ENCODE measurements at places on chromosomes 12 and 14.

- DNase-seq: no peak
Measured at GRCh38 chr14:40003773-40004172, 571.5 kb upstream of the FBXO33 start.

DNA sequence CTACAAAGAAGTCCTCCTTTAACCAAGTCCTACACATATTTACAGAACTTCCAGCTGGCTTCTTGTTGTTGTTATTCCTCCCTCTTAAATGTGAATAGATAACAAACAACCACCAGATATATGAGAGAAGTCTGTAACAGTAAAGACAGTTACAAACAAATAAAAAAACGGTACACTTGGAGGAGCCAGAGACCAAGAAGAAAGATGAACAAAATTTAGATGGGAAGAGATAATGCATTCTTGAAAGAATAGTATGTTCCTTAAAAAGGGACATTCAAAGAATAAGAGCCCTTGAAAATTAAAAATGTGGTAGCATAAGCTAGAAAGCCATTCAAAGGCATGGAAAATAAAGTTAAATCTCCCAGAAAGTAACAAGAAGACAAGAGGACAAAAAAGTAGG is 25.9 kb downstream of the SLCO1A2 start:
- DNase-seq: no peak

GRCh38 chr14:87323191-87323590 is 669.8 kb downstream of the GALC start:
- no peak for DNase-seq

GRCh38 chr14:99042381-99043266 is 229.4 kb downstream of the BCL11B start:
- DNase-seq: no peak

- DNase-seq: no peak
Measured at GRCh38 chr12:545835-546234, 86.1 kb downstream of the B4GALNT3 start.

- DNase-seq: no peak
Measured at GRCh38 chr12:53131844-53132243, 28.6 kb downstream of the SOAT2 start.

DNA sequence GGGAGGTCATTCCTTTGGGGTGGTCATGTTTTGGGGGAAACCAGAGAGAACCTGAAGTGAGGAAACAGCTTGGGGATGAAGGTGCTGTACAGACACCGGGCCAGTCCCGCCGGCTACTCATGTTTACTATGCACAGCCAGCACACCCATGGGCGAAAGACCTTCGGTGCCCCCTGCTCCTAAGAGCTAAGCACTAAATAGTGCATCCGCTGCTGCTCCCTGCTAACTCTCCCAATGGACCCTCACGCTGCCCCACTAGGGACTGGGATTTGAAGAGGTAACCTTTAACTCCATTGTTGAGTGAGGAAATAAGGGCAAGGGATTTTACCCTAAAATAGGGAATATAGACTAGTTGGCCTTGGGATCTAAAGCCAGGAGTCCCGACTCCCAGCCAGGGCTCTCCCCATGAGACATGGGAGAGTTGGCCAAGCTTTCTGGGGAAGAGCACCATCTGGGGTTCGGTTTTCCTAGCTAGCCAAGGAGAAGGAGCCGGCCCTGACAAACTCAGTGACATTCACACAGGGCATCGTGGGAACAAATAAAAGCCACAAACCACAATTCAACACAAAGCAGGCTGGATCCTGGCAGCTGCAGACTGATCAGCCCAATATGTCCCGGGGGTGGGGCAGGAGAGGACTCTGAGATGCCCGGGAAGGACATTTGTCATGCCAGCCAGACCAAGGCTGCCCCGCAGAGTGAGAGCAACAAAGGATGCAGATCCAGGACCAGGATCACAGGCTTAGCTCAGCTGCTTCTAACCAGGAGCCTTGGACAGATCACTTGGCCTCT is 91.7 kb downstream of the SINHCAF start:
- DNase-seq: no peak

- no peak for DNase-seq
Measured at GRCh38 chr12:12481631-12482030, 81.0 kb downstream of the DUSP16 start.

DNA sequence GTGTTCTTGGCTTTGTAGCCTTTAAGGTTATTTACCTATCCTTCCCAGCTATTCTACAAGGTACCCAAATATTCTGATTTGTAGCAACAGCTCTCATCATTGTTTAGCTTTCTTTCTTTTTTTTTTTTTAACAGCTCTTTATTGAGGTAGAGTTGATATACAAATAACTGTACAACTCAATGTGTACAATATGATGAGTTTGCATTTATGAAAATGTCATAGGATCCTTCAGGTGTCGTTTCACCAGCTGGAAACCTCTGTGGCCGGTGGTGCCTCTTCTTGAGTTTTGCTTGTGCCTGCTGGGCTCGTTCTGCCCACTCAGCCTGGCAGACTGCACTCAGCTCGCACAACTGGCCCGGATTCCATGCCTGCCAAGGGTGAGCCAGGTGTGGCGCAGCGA is 26.9 kb upstream of the TBPL2 start:
- no peak for DNase-seq

DNA sequence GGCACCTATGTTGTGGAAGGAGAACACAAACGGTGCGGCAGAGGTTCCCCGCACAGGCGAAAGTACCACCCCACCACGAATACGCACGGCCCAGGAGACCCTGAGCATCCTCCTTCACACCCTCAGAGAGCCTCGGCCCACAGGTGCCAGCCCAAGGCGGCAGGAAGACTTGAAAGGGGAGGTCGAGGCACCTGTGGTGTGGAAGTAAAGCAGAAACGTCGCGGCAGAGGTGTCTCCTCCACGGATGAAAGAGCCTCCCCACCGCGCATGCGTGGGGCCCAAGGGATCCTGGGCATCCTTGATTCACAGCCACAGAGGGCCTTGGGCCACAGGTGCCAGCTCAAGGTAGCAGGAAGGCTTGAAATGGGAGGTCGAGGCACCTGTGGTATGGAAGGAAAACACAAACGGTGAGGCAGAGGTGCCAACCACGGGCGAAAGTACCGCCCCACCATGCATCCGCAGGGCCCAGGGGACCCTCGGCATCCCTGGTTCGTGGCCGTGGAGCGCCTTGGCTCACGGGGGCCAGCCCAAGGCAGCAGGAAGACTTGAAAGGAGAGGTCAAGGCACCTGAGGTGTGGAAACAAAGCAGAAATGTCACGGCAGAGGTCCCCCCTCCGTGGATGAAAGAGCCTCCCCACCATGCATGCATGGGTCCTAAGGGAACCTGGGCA is 380.1 kb downstream of the ALG10 start:
- no peak for DNase-seq

DNA sequence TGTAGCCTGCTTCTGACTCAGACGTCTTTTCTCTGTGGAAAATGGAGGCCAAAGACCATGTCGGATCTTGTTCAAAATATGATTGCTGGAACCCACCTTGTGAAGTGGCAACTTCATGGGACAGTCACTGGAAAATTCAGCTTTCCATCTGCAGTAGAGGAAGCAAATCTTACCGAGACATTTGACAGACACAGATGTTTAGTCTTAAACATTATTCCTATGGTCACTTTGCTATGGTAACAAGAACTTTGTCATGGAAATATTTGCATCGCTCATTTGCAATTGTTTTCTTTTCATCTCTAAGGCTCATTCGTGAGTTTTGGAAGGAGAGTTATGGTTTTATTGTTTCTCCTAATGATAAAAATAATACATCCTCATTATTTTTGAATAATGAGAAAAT is 98.3 kb upstream of the HIF1A start:
- no peak for DNase-seq

- DNase-seq: peak; percentile 32
Measured at GRCh38 chr14:24310646-24311604, at the start of gene LTB4R. LTB4R (plus strand) TSS chr14:24311502; CDS start chr14:24315652, 4,150 bp downstream.

DNA sequence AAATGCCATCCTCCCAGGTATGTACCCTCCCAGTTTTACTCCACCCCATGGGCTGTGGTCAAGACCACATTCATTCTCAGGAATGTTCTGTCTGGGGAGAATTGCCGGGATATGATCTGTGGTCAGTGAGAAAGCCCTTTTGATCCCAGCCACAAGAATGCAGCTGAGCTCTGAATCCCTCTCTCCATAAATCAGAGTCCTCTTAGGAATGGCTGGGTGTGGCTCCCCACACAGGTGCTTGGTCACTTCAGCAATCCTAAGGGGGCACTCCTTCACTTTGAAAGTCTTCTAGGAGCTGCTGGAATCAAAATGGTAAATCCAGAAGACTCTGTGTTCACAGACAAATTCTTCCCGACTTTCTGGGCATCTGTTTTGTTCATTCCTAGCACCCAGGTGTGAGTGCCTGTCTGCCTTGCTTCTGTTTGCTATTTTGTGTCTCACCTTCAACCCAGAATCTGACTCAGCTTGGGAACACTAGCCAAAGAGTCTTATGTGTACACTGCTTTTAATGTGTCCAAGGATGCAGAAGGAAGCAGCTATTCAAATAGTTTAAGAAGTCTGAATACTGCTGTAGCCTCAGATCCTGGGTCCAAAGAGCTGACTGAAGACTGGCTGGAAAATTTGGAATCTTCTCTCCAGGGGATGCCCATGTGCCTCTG is 144.6 kb upstream of the CDKN3 start:
- no peak for DNase-seq

DNA sequence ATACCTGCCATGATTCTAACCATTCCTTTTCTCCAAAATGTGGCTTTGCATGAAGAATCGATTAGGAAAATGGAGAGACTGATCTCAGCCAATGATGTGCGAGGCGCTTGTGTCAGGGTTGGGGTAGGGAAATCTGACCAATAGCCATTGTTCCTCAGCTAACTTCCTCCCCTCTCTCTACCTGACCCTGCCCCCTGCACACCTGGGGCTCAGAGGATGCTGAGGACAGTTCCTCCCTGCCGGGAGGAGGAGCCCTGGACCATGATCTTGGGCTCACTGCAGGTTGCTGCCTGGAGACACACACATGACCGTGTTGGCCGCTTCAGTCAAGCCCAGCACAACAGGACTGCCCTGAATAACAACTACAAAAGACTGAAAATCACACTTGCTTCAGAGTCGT is 119.8 kb upstream of the SFSWAP start:
- DNase-seq: no peak

DNA sequence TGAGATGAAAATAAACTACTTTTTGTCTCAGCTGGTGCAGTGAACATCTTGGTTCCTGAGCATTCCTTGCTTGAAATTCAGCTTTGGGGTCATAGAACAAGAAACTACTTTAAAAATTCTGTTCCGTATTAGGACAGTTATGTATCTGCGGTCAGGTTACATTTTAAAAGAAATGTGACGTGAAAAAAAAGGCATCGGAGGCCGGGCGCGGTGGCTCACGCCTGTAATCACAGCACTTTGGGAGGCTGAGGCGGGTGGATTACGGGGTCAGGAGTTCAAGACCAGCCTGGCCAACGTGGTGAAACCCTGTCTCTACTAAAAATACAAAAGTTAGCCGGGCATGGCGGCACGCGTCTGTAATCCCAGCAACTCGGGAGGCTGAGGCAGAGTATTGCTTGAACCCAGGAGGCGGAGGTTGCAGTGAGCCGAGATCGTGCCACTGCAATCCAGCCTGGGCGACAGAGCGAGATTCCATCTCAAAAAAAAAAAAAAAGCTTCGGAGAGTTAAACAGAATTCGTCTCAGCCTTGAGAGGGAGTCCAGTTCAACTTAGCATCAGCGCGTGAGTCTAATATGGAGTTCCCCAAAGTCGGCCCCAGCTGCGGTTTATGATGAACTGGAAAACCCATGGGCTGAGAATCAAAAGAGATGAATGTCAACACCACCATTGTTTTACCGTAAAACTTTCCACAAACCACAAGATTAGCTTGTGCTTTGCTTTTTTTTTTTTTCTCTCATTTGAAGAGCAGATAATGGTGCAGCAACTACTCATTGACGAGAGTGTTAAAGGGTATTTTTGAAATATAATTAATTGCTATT is 2.1 kb upstream of the SLC2A13 start:
- no peak for DNase-seq

DNA sequence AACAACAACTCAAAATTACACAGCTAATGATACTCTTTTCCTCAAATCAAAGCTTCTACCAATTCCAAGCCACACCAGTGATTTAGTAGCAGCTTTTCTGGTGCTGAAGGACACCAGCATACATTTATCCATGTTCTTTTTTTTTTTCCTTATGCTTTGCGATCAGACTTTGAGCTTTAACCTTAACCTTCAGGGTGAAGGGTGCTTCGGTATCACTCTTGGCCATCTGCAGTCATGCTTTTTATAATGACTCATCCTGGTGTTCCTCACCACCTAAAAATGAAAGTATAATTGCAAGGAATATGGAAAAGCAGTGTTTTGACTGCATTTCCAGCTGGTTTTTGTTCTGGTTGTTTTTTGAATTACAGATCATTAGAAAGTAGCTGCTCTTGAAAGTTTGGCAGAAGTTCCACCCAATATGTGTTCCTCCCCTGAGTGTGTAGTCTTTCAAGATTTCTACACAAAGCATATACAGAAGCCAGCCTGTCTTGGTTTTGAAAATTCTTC is 1.3 kb upstream of the SLC41A2 start:
- no peak for DNase-seq

DNA sequence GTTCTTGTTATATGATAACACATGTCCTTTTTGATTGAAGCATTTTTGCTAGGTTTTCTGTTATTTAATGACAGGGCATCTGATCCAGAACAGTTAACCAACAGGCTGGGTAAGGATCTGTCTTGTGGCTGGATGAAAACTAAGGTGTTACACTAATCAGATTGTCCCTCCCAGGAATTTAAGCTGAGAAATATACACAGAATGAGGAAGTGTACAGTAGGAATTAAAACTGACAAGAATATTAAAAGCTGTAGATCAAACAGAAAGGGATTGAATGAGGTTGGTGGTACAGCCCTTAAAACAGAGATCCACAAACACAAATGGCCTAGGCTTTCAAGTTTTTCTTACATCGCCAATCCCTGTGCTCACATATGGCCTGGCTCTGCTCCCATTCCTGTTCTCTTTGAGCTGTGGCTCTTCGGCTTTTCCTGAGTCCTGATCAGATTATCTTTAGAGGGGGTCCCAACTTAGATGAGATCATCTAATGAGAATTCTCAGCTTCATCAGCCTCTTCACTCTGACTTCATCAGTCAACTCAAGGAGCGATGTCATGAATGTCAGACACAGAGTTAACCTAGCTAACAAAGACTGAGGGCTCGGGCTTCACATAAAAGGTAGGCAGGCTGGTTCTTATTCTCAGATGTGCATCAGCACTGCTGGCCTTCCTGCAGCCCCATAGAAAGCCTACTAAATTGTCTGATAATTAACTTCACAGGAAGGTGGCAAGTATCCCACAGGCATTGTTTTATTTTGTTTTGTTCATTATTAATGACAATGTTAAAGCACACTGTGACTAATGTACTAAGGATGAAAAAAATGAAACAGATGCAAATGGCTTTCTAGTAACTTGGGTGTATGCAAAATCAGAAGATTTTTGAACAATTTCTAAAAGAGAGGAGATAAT is 11.4 kb downstream of the PYGL start:
- no peak for DNase-seq

DNA sequence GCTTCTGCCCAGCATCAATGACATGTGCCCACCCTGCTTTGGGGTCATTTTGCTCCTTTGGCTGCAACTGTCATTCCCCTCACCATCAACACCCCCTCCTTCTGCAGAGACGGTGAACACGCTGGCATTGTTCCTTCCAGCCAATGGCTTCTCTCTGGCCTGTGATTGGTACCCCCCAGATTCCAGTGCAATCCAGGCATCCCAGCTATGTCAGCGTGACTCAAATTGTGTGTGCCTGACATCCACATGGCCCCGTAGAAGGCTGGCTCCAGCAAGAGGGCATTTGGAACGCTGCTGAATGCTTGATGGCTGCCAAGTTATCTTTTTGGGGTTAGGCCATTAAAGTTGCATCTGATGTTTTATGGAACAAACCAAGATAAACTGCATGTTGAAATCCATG is 21.0 kb upstream of the CCND2 start:
- DNase-seq: no peak
